ENCODE measurements at places on chromosomes 4 and X.
A peak's percentile ranks its signal among the peaks of the same experiment; 100 is the strongest.

GRCh38 chr4:148293571-148293970 lies 148.6 kb downstream of the NR3C2 start:
- no peak for DNase-seq

GRCh38 chr4:185941461-185941860 lies 127.5 kb upstream of the TLR3 start:
- DNase-seq: no peak

DNA sequence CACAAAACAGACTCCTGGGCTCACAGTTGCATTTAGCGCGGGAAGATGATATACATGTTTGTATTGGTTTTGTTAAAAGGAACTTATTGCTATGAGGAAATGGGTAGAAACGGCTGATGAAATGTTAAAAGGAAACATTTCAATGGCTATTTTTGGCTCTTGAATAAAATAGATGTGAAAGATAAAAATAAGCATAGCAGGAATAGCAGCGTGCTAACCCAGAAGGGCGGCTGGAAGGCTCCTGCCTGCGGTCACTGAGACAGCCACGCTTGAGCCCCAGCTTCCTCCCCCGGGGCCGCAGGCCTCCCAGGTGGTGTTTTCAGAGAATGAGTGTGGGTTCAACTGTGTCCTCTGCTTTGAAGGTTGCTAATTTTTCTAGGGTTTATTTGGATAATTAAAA lies 35.0 kb upstream of the CLCN4 start:
- DNase-seq: no peak

DNA sequence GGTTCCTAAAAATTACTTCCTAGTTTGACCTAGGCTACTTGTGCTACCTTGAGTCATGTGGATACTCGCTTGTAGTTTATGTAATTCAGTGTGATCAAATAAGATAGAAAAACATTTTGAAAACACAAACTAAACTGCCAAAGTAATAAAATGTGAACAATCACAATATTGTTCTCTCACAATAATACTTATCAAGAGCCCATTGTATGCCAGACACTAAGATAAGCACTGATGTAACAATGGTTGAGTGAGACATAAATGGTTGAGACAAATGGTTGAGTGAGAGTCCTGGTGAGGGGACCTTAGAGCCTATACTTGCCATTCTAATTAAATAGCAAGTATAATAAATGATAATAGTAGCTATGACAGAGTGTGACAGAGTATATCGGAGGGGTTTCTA lies 41.7 kb downstream of the RFC1 start:
- no peak for DNase-seq

- no peak for DNase-seq
Measured at GRCh38 chr4:73429118-73429517, 6.9 kb upstream of the AFP start.

DNA sequence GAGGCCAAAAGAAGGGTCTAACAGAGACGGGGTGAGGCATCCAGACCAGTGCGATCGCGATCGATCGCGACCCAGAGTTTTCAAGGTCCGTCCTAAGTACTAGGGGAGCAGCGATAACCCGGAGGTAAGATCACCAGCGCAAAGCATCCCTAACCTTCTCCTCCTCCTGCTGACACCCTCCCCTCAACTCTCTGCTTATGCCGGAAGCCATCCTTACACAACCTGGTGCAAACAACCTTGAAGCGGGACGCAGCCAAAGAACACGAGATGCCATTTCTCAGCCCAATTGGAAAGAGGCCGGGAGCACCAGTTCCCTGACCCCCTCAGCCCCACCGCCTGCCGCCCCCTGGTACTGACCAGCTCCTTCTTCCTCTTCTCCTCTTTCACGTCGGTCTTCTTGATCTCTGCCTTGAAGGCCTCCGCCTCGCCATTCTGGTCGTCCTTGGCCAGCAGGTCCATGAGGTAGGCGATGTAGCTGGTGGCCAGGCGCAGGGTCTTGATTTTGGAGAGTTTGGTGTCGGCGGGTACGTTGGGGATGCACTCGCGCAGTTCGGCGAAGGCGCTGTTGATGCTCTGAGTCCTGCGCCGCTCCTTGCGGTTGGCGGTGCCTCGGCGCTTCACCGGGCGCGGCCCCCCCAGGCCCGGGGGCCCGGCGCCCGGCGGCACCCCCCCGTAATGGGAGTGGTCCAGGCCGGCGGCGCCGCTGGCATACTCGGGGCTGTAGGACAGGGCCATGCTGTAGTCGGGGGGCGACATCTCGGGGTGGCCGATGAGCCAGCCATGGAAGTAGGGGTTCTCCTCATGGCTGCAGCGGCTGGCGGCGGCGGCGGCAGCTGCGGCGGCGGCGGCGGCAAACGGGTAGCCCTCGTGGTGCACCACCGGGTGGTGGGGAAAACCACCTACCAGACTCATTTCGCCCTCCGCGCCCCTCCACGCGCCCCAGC lies 1.4 kb downstream of the HAND2 start:
- peak; percentile 62 for DNase-seq

Measured in left ventricle myocardium superior (tissue), 1 donor.